ENCODE measurements at places on chromosomes 12 and 14. TPM values are rescaled to one million over a fixed set of nuclear protein-coding genes. Genes with fewer than 3 reads are reported as not detected.

The LMNTD1 gene
- polyA plus RNA-seq = not detected

The PAH gene
- polyA plus RNA-seq = not detected

The PMCH gene
- not detected for polyA plus RNA-seq

The SRRM4 gene
- polyA plus RNA-seq = not detected

The TMX1 gene
- 17.0 TPM for polyA plus RNA-seq

The RNU7-1 gene
- not detected for polyA plus RNA-seq

The FAM181A gene
- not detected for polyA plus RNA-seq

GRCh38 chr12:83476695-83477690 is 790.3 kb downstream of the TMTC2 start:
- no peak for DNase-seq

GRCh38 chr12:20181416-20182180 is 186.7 kb upstream of the PDE3A start:
- no peak for DNase-seq

DNA sequence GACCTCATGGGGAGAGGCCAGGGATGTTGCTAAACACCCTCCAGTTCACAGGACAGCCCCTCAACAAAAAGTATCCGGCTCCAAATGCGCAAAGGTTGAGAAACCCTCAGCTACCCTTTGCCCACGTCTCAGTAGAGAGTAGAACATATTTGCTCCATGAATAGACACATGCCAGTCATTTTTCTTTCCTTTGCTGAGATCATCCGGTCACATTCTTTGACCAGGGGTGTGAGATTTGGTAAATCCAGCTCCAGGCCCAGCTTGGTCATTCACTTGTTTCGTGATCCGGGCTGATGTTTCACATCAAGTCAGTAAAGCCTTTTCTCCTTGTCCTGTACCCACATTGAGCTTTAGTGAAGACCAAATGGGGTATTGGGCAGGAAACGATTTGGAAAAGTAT is 83.6 kb upstream of the LHX5 start:
- DNase-seq = no peak

GRCh38 chr12:58349161-58349560 is 407.8 kb downstream of the ATP23 start:
- DNase-seq = no peak

GRCh38 chr14:32697704-32698103 is 241.0 kb upstream of the NPAS3 start:
- no peak for DNase-seq

GRCh38 chr12:89185889-89186288 is 166.4 kb downstream of the DUSP6 start:
- DNase-seq = no peak

DNA sequence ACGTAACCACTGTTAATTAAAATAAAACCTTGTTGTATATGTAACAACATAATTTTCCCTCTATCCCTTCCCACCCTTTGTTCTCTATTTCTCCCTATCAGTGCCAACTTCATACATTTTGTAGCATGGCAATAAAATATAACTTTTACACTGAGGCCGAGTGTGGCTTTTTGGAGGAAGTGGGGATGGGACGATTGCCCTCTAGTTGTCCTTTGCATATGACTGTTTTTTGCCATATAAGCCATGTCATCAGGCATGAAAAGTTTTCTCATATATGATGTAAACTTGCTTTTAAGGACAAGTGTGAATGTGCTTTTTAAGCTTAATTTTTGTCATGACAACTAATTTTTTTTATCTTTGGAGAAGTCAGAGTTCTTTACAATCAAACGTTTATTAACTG is 6.2 kb upstream of the CCT2 start:
- no peak for DNase-seq

DNA sequence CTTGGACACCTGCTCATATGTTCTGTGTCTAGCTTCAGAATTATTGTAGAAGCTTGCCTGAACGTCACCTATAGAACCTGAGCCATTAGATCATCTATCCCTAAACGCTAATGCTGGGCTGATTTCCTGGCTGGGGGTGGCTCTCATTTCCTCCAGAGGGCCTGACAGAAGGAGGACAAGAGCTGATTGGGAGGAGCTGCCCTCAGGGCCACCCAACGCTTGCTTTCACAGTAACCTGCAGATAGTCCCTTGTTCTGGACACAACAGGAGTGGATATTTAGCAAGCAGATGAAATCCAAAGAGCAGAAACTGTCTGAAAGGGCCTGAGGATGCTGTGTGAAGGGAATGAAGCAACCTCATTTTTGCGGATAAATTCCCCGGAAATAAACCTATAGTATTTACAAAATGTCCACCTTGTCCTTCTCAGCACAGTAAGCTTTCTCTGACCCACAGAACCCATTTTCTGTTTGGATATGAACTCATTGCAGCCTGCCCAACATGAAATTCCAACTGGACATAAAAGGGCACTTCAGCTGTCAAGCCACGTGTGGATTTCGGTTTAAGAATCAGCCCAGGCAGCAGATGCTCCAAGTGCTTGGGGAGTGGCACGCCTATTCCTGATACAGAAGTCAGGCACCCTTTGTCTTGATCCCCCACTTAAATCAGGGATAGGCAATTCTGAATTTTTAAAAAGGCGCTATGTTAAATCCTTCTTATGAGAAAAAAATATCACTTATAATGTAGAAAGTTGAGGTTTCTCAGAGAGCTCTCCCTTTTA is 32.8 kb upstream of the TUBA1C start:
- DNase-seq = no peak

GRCh38 chr12:1912580-1913376 is 5.7 kb downstream of the CACNA2D4 start:
- no peak for DNase-seq

GRCh38 chr14:50231475-50232275 is at the start of gene SOS2:
Gene SOS2, minus strand, starts transcription at chr14:50231578. Its CDS starts 295 bp downstream, at chr14:50231283.
- peak; percentile 60 for DNase-seq

DNA sequence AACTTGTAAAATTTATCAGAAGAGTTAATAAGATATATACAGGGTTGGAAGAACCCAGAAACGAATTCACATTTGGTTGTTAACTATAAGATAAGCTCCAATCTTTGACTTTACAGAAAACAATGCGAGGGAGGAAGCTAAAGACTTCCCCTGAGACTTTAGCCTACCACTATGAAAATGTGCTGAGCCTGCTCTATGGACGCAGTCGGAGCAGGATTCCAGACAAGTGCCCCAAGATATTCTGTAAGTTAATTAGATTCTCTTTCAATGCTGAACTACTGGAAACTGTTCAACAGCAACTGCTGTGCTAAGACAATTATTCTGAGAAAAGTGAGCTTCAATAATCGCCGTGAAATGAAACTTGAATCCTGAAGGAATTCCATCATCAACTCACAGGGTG is 8.3 kb upstream of the LRRC10 start:
- no peak for DNase-seq

DNA sequence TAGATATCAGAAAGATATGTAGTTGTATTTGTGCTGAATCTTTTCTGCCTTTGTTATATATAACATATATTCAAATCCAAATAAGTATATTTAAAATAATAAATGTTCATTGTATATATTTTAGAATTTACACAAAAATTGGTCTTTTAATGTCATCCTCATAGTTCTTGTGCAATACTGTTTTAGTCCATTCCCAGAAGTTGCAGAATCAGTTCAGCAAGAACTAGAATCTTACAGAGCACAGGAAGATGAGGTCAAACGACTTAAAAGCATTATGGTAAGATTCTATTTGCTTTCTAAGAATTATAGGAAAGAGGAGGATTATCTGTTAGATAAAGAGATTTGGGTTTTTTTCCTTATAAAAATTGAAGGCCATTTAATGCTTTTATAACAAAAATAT is 51.0 kb downstream of the SCFD1 start:
- no peak for DNase-seq

DNA sequence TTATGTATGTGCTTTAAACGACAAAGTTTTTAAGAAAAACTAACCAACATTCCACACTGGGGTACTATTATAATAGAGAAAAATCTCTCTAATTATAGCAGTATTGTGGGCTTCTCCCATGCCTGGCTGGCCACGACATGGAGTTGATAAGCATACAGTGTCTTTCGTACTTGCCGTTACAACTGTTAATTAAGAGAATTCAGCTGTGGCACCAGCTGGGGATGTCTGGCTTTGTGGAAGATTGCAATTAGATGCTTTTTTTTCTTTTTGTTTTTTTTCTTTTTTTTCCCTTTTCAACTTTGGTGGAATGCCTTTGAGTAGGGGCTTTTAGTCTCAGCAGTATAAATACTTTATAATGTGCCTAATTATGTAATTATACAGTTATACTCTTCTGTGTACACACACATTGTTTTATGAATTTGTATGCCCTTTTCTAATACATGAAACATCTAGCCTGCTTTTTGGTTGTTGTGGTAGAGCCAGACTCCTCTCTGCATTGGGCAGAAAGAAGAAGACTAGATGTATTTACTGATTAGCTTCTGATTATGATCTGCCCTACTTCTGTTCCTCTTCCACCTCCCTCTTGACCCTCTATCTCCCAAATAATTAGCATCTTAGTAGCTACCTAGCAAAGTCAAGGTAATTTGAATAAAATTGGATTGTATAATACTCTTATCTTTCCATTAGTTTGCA is 76.4 kb downstream of the SUSD6 start:
- DNase-seq = no peak

GRCh38 chr14:105507247-105507646 is 16.2 kb downstream of the TEDC1 start:
- no peak for DNase-seq

GRCh38 chr14:23094666-23095195 is at the start of gene ACIN1:
Gene ACIN1, minus strand, starts transcription at chr14:23095136. Its CDS starts 24 bp downstream, at chr14:23095112.
- no peak for DNase-seq

DNA sequence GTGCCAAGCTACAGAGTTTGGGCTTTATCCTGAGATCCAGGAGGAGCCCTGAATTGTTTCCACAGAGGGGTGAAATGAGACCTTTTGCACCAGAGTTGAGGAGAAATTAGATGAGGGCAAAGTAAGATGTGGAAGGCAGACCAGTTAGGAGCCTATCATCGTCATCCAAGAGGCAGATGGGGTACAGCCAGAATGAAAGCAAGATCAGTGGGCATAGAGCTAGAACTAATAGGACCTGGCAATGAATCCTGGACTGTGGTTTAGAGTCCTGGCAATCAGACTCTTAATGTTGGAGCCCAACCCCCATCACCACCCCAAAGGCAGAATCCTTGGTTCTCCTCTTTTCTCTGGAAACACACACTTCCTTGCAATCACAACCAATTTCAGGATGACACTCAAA is 166.6 kb upstream of the HMGA2 start:
- no peak for DNase-seq

GRCh38 chr12:115070313-115070712 is 386.3 kb upstream of the TBX3 start:
- peak; percentile 69 for DNase-seq
